ENCODE measurements at places on chromosomes 13 and 19.

DNA sequence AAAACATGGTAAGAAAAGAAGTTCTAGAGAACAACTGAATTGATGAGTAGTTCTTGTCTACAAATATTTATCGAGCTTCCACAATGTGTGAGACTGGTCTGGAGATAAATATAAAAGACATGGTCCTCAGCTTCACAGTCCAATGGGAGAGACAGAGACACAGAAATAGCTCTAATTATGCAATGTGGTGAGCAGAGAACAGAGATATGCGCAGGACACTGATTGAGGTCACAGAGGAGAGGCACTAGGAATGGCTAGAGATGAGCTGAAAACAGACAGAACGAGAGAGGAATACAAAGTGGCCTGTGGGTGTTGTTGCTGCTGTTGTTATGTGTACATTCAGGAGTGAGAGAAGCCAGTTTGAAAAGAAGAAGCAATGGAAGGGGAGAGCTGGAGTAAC lies 53.2 kb downstream of the GPALPP1 start:
- DNase-seq, result no peak

GRCh38 chr19:10120538-10121189 lies 965 bp upstream of the EIF3G start:
- no peak for DNase-seq

- no peak for DNase-seq
These were observed 1.5 kb downstream of the ABHD17A start for GRCh38 chr19:1883784-1884183.

GRCh38 chr13:52109116-52109670 lies 19.7 kb downstream of the NEK5 start:
- DNase-seq, result no peak

DNA sequence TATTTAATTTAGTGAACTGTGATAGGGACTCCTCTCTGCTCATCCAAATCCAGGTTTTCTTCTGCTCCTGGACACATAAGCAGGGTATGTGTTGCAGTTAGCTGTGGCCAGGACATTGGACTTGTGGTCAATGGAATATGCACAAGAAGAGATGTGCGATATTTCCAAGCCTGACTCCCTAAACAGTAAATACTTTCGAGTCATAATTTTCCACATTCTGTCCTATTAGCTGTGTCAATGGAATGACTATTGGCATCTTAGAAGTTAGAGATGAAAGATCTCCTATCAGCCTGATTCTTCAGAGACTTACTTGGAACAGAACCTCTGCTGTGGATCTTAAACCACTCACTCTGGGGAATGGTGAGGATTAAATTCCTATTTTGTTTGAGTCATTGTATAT lies 771.0 kb downstream of the EFNB2 start:
- no peak for DNase-seq

DNA sequence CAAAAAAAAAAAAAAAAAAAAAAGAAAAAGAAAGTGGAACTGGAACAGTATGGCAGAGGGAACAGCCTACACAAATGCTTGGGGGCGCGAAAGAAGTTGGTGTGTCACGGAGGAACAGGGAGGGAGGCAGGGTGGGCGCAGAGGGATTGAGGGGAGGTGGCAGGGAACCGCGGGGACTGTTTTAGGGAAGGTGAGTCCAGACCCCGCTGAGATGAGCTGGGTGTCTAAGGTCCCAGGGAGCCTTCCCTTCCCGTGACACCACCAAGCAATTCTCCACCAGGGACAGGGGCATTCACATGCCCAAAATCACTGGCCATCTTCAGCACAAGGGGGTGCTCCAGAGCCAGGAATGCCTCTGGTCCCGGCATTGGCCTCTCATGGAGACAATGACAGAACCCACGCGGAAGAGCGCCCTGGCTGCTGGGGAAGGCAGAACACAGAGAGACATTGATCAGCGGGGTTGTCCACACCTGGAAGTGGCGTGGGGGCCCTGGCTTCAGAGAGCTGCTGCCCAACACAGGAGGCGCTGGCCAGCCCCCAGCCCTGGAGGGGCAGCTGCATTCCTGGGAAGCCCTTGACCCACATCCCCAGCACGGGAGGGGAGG lies 6.9 kb downstream of the PEAK3 start:
- no peak for DNase-seq
